ENCODE measurements at places on chromosomes 13 and 19.

DNA sequence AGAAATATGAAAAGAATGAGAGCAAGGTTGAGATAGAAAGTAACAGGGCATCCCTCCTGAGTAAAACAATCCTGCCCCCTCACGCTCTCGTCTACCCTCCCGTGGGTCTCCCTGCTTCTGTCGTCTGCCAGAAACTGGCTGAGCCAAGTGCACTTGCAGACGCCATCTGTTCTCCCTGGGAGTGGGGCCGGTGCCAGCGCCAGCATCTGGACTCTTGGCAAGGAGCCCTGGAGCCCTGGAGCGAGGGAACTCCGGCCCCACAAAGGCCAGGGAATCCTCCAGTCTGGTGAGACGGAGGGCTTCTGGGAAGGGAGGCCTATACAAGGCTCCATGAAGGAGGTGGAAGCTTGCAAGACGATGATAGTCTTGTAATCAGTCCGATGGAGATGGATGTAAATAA, 2.3 kb upstream of the TMEM91 start:
- peak; percentile 94 for DNase-seq

GRCh38 chr13:96749825-96750224, 244.5 kb downstream of the OXGR1 start:
- no peak for DNase-seq

GRCh38 chr13:48925001-48925400, 50.7 kb upstream of the FNDC3A start:
- DNase-seq, result no peak

DNA sequence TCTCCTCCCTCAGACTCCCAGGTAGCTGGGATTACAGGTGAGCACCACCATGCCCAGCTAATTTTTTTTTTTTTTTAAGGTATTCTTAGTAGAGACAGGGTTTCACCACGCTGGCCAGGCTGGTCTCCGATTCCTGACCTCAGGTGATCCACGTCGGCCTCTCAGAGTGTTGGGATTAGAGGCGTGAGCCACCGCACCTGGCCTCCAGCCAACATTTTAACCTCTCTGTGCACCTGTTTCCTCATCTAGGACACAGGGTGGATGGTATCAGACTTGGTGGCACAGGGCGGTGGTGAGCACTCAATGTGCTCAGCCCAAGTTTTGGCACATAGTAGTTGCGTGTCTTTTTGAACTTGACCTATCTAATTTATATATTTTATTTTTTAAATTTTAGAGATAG, 12.5 kb downstream of the APBA3 start:
- DNase-seq, result no peak

GRCh38 chr13:24605923-24606372, 74.3 kb upstream of the ATP12A start:
- DNase-seq, result no peak

DNA sequence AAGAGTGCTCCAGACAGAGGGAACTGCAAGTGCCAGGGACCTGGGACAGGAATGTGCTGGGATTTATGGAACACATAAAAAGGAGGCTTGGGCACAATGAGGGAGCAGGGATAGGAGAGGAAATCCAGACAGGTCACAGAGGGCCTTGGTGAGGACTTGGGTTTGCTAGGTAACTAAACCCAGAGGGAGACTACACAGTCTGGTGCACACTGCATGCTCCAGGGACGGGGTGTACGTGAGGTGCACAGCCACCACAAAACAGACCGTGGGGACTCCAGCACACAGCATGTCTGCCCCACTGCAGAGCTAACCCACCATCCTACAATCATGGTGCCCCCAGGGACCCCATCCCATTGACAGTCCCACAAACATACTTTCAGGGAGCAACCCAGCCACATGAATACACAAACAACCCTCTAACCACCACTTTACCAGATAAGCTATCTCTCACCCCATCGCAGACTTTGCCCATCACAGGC, 5.5 kb upstream of the ZFP36 start:
- DNase-seq, result no peak

- DNase-seq, result no peak
Measured at GRCh38 chr19:52170863-52171320, 529 bp downstream of the ZNF836 start.

GRCh38 chr13:106696140-106696539, 128.2 kb upstream of the ARGLU1 start:
- DNase-seq, result no peak

GRCh38 chr13:50494138-50494537, 349.4 kb downstream of the DLEU7 start:
- DNase-seq, result no peak

DNA sequence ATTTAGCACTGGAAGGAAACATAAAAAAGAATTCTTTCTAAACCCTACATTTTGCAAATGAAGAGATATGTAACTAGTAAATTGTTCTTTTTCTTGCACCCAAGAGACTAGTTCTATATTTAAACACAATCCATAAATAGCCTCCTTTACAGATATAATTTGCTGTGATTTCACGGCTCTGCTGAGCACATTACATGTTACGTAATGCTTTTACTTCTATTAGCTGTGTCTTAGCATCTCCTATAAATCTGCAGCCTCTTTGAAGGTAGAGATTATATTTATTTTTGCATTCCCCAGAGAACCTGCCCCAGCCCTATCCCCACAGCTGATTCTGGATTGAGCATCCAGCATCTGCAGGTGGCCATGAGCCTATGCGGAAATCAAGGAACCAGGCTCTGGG, 32.2 kb downstream of the LACC1 start:
- DNase-seq, result no peak

DNA sequence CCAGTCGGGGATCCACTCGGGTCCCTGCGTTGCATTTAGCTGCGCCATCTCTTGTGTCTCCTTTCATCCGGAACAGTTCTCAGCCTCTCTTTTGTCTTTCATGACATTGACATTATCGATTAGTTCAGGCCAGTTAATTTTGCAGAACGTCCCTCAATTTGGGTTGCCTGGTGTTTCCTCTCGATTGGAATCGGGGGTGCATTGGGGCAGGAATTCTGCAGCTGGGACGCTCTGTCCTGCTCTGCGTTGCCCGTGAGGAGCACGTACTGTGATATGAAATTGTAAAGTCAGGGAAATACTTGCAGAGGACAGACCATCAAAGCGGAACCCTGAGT, 22.4 kb downstream of the MARK4 start:
- DNase-seq, result no peak

DNA sequence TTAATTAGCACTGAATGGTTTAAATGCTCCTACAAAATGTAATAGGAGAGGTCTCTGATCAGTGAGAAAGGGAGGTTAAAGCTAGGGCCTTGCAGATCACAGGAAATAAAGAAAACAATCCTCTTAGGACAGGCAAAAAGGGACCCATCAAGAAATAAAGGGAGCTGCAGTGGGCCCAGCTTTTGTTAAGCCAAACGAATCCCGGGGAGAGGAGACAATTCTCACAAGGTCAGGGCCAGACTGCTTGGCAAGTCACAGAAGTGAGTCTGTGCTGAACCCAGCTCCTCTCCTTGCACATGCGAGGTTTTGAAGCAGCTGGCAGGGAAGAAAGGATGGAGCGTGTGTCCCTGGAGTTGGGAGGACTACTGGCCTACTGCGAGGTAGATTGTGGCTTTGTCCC, 285.8 kb downstream of the COG6 start:
- no peak for DNase-seq

DNA sequence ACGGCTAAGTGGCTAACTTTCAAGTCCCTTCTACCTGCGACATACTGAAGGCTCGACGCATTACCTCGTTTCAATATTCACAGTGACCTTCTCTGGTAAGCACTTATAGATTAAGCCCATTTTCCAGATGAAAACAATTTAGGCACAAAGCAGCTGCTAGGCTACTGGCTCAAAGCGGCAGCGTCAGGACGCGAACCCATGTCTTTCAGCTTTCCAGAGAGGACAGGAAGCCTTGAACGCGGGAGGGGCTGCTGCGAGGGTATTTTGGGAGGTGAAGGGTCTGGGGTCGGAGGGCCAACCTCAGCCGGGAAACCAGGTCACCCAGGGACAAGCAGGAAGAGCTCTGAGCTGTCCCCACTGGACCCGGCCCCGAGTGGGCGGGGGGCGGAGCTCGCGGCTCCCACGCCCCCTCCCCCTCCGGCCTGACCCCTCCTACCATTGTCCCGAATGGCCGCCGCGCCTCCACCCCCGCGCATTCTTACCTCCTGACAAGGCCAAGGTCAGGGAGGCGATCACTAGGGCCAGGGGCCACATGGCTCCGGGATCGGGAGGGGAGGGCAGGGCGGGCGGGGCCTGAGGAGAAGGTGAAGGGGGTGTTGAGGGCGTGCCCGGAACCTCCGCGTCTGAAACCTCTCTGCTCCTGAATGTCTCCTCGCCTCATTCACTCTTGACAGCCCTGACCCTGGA, at the start of gene KLK13:
KLK13 (minus strand) TSS at position 559 of the 687 bp plus-strand sequence; CDS start at position 534, 25 bp downstream.
- no peak for DNase-seq

GRCh38 chr13:82993417-82993816, 888.9 kb downstream of the SLITRK1 start:
- no peak for DNase-seq

DNA sequence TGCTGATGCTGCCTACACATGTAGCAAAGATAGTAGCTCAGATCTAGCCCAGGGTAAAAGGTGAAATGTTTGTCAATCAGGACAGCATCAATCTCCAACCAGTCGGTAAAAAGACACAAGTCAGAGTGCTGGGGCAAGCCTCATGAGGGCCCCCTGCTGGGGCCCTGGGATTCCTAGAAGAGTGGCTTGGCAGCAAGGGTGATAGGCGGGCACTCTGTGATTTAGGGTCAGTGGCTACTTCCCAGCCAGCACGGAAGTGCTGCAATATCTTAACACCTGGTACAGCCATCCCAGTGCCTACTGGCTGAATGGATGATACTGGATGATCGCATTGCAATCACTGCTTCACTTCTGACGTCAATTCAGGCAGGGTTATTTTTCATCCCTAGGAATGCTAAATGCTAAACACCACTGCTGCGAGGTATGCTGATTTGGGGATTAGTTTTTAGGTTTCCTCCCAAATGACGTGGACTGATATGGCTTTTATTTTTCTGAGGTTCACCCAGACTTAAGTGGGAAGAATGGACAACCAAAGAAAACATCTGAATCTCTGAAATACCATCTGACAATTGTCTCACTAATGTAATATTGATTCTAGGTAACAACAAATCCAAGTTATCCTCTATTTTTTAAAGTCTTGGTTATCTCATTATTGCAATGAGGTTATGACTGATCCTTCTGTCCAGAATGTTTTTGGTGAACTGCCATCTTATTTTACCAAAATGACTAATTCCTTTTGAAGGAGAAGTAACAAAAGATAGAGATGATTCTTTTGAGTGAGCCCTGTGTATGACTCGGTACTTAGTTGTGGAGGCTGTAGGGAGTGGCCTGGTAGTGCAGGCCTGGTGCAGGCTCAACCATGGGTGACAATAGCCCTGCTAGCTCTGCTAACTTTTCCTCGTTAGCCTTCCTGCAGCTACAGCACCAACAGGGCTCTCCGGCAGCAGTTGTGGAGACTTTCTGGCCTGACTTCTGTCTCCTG, 432.5 kb downstream of the FGF9 start:
- no peak for DNase-seq

- no peak for DNase-seq
Measured at GRCh38 chr19:34044021-34044420, 128.3 kb upstream of the LSM14A start.

DNA sequence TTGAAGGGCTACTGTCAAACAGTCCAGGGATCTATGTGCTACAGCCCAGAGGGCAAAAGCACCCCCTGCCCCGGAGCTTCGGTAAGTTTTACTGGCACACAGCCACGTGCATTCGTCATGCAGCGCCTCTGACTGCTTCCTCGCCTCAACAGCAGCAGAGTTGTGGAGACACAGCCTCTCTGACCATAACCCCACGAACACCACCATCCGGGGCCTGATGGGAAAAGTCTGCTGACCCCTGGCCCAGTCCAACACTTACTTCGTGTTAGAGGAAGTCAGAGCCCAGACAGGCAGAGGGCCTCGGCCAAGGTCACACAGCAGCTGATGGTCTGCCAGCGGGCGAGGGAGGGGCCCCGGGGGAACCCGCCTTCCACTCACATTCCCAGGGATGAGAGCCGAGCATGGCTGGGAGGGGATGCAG, 5.1 kb downstream of the CBARP start:
- no peak for DNase-seq

GRCh38 chr19:14434543-14435319, 1.6 kb downstream of the PKN1 start:
- DNase-seq, result no peak

DNA sequence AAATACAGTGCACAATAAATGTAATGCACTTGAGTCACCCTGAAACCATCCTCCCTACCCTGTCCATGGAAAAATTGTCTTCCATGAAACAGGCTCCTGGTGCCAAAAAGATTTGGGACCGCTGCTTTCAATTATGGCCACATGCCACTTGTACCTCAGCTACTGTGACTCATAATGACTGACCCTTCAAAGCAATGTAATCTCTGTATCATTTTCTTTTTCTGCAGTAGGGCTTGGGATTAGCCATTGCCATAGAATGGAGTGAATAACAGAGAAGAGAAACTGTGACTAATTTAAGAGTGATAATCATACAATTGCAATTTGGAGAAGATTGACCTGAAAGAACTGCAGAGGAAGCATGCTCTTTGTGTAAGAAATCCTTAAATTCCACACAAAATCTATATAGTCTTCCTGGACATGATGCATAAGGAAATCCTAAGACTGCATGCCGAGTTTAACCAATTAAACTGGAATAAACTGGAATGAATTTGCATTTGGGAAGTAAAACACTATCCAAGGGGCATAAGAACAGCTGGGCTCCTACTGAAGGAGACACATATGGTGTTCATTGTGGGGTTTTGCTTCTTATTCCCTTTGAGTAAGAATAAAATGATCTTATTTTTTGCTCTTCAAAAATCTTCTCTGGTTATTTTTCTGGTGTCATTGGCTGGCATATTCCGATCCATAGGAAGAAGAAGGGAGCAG, 59.5 kb upstream of the SLC7A1 start:
- no peak for DNase-seq

GRCh38 chr13:47110833-47111240, 214.0 kb upstream of the HTR2A start:
- no peak for DNase-seq

- no peak for DNase-seq
Measured at GRCh38 chr19:4512070-4512469, 6.2 kb downstream of the PLIN4 start.

GRCh38 chr13:28530729-28531076, 35.8 kb upstream of the FLT1 start:
- no peak for DNase-seq

- DNase-seq, result no peak
Measured at GRCh38 chr19:13132471-13133180, 14.6 kb downstream of the NACC1 start.

DNA sequence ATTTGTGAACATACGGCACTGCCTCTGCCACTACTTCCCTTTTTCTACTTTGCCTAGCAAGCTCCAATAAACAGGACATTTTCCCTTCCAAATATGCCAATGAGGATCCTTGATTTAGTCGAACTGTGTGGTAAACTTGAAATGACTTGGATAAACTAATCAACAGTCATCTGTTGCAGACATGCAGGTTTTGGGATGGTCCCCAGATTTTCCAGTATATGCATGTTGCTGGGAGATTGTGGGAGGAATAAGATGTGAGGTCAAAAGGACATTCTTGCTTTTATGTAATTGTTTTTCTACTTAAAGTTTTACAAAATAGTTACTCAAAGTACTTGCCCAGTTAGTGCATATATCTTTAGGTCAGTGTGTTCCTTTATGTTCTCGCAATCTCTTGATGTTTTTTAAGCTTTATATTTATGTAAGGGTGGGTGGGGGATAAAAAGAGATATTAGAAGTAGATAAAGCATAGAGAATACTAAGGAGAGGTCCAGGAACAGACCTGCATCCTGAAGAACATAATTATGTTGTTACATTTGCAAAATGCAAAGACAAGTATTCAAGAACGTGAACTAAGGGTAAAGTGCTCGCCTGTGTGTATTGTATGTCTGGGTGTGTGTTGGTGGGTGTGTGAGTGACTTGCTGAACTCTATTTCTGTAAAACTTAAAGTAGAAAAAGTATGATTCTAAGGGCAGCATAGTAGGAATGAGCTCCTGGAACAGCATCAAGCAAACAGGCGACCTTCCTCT, 88.4 kb upstream of the OXGR1 start:
- no peak for DNase-seq

Measured in NCI-H1694 (cell line).